ENCODE measurements at places on chromosomes 3 and 15.
A peak's percentile ranks its signal among the peaks of the same experiment; 100 is the strongest.

DNA sequence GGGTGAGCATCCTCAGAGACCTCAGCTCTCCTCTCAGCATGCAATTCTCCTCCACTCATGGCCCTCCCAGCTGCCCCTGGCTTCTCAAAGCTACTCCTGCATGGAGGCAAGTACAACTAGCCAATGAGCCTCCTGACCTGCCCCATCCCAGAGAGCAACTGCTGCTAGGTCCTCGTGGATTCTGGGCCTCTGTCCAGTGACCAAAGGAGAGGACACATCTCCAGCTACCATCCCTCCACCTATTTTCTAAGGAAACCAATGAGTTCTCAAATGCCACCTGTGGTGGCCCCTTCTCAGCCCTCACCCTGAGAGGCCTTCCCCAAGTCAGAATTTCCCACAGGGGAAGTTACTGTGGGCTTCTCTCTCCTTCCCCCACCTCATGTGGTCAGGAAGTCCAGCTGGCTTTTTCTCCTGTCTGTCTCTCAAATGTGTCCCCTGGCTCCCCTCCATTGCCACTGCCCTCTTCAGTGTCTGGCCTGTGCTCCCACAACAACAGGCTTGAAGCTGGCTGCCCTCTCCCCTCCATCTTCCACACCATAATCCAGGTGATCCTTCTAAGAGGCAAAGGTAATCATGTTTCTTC, 43.0 kb downstream of the LIPC start:
- DNase-seq = no peak

DNA sequence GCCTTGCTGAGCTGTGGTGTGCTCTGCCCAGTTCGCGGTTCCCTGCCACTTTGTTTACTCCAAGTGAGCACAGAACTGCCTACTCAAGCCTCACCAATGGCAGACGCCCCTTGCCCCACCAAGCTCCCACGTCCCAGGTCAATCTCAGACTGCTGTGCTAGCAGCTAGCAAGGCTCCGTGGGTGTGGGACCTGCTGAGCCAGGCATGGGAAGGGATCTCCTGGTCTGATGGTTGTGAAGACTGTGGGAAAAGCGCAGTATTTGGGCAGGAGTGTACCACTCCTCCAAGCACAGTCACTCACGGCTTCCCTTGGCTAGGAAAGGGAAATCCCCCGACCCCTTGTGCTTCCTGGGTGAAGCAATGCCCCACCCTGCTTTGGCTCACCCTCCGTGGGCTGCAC, 45.0 kb downstream of the SLC12A6 start:
- DNase-seq = no peak

GRCh38 chr3:4703054-4703480, 209.9 kb downstream of the ITPR1 start:
- DNase-seq = no peak

GRCh38 chr3:106792716-106793115, 584.5 kb upstream of the CCDC54 start:
- no peak for DNase-seq

DNA sequence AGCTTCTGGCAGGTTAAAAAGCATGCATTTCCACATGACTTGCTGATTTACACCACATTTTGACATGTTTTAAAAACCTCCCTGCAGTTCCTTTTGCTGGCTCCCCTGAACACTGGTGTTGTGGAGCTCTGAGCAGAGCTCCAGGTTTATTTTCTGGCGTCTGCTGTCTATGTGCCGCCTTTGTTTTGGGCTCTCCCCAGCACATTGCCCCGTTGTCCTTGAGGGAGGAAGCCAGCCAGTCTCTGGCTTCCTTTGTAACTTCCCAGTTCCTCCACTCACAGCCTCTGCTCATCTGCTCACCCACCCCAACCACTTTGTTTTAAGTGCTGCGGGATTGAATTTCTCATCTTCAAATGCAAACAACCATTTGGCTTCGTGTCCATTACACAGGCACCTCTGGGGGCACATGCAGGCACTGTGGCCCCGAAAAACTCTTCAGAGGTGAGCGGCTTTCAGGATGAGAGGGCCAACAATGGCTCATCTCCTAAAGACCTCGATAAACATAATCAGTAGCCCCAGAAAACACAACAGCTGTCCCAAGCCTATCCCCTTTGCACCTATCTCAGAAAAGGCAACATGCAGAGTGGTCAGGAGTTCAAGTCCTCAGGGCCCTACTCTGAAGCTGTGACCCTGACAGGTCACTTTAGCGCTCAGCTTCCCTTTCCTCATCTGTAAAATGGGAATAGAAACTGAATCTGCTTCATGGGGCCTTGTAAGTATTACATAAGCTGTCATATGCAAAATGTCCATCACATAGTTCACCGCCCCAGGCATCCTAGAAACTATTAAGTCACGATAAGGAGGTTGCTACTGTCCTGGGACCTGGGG, 1.3 kb upstream of the MEF2A start:
- no peak for DNase-seq

- DNase-seq = no peak
These were observed 522 bp upstream of the LMLN start for GRCh38 chr3:197959500-197959890.

DNA sequence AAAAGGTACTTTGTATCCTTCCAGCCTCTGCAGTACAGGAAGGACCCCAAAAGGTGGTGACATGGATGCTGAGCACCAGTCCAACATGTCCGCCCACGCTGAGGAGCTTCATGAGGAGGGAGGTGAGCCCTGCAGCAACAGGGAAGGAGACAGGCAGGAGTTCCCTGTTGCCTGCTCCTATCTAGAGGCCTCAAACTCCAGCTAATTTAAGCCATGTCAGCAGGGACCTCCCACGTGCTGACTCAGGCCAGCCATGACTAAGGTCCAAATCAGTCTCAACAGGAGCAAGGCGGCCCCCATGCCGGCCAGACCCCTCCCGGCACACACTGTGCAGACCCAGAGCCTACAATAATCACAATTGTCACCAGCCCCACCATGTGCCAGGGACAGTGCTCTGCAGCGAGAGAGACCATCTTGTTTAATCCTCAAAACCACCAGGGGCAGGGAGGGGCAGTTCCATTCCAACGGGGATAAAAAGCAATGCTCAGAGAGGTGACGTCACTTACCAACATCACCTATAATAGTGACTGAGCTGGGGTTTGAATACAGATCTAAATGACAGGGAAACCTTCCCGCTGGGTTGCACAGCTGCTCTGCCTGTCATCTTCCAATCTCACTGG, 54.5 kb upstream of the GATA2 start:
- DNase-seq = no peak

DNA sequence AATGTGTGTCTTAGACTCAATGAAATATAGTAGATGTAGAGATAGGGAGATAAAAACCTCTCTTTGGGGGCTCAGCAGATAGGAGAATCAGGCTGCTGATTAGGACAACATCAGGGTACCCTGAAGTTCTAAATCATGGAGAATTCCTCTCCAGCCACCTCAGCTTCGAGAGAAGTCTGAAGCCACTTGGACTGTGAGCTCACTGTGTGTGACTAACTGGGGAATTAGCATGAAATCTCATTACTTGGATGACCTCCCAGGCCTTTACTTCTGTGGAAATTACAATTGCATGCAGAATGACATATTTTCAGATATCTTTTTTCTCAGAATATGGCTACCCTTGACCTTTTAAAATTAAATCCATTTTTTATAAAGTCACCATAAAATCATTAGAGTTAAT, 128.0 kb upstream of the MRPL3 start:
- DNase-seq = no peak

- DNase-seq = peak; percentile 9
These were observed 40.8 kb upstream of the ATP2B2 start for GRCh38 chr3:10546181-10546624.

GRCh38 chr3:28077572-28077971, 163.8 kb upstream of the CMC1 start:
- no peak for DNase-seq

- no peak for DNase-seq
These were observed 146.5 kb downstream of the NSMCE3 start for GRCh38 chr15:29123171-29123570.

- DNase-seq = no peak
These were observed 3.2 kb downstream of the SSR3 start for GRCh38 chr3:156551746-156552145.

GRCh38 chr3:62361824-62362223, 11.5 kb downstream of the FEZF2 start:
- no peak for DNase-seq

- no peak for DNase-seq
These were observed 75.7 kb upstream of the GBE1 start for GRCh38 chr3:81837071-81837593.

Data from activated CD4-positive, alpha-beta memory T cell treated with anti-CD3 and anti-CD28 coated beads, Interleukin-2, amount 10 ng/mL, durations not matched to agents 7 days and 5 days (primary cell).